Esophagus squamous epithelium (tissue), 5 donors: ENCODE measurements at places on chromosomes 1 and 21. TPM values are rescaled to one million over a fixed set of nuclear protein-coding genes. Genes with fewer than 3 reads are reported as not detected.

The CLEC20A gene
- not detected for total RNA-seq

The S1PR1 gene
- total RNA-seq, result 31.1 TPM

The GJA8 gene
- not detected for total RNA-seq

The ESRRG gene
- total RNA-seq, result 0.15 TPM

The LIPI gene
- not detected for total RNA-seq

The LCE1B gene
- total RNA-seq, result not detected

The AQP10 gene
- not detected for total RNA-seq

The MPL gene
- total RNA-seq, result not detected

The FMN2 gene
- 0.35 TPM for total RNA-seq

DNA sequence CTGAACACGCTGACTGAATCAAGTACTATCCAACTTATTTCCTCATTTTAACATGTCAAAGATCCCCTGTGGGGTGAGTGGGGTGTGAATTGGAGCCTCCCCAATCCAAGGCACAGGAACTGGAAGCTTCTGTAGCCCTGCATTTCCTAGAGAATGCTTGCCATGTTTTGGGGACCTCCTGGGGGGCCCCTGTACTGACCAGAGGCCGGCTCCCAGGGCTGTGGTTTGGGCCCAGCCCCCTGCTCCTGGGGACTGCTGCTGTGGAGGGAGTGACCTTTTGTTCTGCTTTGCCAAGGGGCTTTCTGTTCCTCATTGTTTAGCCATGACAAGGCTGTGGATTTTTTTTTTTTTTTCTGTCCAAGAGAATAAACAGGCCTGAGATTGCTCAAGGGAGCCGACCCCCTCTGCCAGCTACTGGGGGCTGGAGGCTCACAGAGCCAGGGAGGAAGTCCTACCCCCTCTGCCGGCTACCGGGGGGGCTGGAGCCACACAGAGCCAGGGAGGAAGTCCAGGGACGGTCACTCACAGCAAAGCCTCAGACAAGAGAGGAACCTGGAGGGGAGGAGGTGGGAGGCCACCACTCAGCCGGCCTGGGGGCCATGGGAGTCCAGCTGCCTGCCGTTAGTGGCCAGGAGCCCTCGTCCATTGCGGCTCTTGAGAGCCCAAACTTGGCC is 17.4 kb downstream of the TNFRSF1B start:
- DNase-seq, result no peak

GRCh38 chr1:67847466-67847865 is 14.2 kb upstream of the GNG12 start:
- DNase-seq, result no peak

GRCh38 chr21:44267655-44268142 is 6.0 kb upstream of the DNMT3L start:
- no peak for DNase-seq

GRCh38 chr1:199218065-199218464 is 579.2 kb downstream of the PTPRC start:
- DNase-seq, result no peak

DNA sequence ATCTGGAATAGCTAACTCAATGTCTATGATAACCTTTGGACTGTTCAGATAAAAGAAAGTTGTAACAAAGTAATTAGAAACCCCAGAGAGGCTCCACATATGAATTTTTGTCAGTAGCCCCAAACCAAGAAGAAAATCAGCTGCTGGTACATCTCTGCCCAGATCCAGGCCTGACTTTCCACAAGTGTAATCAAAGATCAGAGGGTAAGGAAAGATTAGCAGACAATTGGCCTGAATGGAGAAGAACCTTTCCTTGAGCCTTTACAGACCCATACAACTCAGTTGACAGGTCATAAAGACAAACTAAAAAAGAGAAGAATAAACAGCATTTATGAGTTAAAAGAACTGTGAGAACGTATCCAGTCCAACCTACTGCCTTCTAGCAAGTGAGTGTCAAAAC is 366.7 kb upstream of the PKN2 start:
- DNase-seq, result no peak

DNA sequence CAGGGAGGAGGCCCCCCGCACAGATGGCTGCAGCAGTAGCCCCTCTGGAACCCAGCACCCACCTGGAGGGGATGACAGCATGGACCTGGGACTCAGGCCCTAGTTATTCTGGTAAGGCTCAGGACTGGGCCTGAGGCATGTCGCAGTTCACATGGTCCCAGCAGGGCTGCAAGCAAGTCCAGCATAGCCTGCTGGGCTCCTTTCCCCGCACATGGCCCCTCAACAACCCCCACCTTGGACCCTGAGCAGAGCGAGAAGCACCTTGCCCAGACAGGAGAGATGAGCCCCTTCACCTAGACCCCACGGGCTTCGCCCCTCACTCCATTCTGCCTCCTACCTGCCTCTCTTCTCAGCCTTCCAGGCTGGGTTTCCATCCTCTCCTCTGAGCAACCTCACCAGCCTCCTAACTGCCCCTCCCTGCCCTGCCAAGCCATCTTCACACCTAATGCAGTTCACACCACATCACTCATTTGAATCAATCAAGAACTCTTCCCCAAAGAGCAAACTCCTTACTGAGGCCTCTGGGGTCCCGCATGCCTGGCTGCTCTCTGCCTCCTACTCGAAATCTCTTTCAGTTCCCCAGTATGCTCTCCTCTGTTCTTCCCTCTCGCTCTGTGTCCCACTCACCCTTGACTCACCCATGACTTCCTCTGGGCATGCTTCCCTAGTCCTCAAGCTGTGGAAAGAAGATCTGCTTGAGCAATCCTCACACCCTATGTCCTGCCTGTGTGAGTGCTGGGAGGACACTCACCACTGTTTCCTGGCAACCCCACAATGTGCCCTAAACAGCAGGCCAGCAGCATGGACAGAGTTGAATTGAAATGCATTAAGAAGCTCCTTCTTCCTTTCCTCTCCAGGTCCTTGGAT is 9.4 kb upstream of the THEMIS2 start:
- DNase-seq, result no peak

GRCh38 chr1:58905126-58905490 is 121.3 kb upstream of the JUN start:
- DNase-seq, result no peak

DNA sequence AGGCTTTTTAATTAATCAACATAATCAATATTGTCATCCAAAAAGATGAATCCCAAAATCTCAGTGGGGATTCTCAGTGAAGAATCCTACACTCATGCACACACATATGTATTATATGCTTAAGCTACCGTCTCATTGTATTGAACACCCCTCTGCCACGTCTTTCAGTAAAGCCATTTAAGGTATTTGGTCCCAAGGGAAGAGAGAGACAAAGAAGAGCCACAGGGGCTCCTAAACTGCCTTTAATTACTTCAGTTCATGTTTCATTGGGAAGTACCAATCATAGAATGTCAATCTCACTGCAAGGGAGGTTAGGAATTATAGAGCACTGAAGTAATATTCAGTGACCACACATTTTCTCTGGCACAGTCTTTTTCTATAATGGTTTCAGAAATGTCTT is 388.6 kb upstream of the NEGR1 start:
- DNase-seq, result no peak

DNA sequence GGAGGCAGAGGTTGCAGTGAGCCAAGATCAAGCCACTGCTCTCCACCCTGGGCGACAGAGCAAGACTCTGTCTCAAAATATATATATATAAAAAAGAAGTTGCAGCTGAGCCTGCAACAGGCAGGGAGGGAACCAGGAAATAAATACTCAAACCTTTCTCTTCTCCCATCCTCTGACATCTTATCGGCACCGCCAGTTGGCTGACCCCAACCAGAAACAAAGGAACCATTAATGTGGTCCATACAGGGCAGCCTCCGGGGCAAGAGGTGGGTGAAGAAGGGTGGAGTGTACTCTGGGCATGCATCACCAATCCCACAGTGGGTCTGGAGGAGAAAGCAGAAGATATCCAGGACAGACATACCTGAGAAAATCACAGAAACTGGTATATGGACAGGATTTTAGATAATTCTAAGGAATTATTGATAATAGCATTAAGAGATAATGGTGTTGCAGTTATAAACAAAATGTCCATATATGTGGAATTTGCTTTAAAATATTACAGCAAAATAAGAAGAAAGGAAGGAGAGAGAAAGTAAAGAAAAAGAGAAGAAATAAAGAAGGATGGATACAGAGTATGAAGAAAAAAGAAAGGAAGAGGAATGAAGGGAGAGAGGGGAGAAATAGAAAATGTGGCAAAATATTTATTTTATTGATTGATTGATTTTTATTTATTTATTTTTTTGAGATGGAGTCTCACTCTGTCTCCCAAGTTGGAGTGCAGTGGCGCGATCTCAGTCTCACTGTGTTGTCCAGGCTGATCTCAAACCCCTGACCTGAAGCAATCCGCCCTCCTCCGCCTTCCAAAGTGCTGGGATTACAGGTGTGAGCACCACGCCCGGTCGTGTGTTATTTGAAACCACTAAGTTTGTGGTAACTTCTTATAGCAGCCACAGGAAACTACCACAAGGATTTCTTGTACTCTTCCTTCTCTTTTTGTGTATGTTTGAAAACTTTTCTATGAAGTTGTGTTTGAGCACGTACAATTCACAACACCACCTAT is 4.1 kb upstream of the PTAFR start:
- DNase-seq, result no peak

DNA sequence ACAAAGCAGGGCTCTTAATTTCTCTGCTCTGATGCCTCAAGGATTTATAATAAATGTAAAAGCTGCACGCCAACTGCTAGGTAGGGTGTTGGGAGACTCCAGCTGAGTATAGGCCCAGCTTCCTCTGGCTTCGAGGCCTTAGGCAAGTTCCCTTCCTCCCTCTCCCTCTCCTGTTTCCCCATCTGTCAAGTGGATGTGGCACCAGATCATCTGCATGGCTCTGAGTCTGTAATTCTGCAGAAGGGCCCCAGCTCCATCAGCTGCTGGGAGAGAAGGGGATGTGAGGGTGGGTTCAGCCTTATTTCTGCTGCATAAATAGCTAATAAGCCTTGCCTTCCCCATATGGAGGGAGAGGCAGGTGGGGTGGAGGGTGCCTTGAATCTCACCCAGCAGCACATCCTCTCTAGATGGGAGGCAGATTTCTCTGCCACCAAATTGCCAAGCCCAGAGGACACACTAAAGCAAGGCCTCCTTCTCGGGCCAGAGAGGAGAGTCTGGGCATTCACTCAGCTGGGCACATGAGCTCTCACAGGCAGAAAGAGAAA is 3.8 kb downstream of the TRIM62 start:
- no peak for DNase-seq

- DNase-seq, result no peak
Measured at GRCh38 chr21:41796476-41797080, 29.7 kb upstream of the RIPK4 start.

DNA sequence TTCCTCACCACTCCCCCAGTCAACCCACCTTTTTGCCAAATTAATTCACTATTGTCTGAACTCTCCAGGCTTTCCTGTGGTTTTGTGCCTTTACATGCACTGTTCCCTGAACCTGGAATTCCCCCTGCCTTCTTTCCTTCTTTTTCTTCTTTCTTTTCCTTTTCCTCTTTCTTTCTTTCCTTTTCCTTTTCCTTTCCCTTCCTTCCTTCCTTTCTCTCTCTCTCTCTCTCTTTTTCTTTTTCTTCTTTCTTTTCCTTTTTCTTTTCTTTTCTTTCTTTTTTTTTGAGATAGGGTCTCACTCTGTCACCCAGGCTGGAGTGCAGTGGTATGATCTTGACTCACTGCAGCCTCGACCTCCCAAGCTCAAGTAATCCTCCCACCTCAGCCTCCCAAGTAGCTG is 56.6 kb upstream of the CDC42BPA start:
- no peak for DNase-seq

- no peak for DNase-seq
Measured at GRCh38 chr1:68363339-68363738, 86.4 kb downstream of the RPE65 start.
